ENCODE measurements at places on chromosomes 3 and 15.

GRCh38 chr15:89998141-89998661, 2.9 kb upstream of the ZNF710 start:
- DNase-seq: no peak

DNA sequence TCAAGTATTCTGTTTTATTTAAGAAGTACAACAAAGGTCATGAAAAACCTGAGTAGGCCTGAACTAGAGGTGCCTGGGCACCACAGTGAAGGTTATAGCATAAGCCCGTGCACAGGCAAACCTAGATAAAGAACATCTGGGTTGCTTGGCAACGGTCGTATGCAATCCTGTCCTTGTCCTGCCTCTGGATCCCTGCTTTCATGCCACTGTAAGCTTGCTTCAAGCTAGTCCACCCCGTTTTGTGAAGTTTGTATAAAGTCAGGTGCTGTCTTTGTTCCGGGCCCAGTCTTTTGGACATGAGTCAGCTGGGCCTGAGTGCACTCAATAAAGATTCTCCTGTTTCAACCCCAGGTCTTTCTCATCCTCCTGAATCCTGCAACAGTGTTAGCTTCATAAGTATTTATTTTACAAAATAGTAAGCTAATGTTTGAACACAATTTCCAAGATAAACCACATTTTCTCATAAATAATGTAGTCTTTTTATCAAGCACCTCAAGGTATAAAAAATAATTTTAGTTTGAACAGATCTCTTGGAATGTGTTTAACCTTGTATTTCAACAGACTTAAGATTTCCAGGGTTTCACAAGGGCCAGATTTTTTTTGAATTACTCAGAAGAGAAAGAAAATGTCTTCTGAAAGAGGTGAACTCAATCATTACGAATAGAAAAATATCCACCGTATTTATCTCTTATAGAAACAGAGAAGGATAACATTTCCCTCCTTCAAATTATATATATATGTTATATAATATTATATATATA, 14.3 kb upstream of the SLC9C1 start:
- peak; percentile 10 for DNase-seq

DNA sequence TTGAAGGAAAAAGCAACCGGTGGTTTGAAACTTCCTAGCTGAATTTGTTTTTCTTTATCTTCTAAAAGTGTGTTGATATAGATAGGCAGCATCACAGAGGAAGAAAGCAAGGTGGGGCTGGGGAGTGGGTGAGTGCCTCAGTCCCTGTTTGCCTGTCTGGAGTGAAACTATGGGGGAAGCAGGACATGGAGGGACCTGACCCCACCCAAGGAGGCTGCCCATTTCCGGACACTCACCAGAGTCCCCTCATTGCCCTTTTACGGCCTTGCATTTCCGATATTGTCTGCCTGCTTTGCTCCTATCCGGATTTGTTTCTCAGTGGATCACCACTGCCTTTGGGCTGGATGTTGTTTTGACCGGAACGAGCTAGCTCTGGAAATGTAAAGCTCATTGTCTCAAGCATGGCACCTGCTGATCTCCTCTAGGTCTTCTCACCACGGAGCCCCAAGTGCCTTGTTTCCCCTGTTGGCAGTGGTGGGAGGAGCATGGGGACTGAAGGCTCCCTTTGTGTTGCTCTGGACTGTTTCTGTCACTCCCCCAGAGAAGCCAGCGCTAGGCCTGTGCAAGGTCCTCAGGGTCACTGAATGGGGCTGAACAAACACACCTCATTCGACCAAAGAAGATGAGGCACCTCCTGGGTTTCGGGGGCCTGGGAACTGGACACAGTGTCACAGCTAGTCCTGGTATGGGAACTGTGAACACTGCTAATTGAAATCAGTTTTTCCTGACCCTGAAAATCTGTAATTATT, 7.0 kb downstream of the CLDN11 start:
- no peak for DNase-seq

DNA sequence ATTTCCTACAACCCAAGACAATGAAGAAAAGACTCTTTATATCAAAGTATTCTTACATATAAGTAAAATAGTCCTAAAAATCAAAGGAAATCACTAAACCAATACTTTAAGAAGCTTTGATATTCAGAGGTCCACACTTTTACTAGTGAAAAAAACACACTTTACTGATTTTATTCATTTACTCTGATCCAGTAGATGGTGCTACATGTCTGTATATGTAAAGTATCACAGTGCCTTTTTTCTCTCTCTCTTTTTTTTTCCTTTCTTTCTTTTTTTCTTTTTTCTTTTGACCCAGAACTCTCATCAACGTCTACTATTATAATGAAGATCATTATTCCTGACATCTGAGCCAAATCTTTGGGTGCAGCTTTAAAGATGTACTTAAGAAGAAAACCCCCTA, 10.8 kb upstream of the CCDC39 start:
- no peak for DNase-seq

DNA sequence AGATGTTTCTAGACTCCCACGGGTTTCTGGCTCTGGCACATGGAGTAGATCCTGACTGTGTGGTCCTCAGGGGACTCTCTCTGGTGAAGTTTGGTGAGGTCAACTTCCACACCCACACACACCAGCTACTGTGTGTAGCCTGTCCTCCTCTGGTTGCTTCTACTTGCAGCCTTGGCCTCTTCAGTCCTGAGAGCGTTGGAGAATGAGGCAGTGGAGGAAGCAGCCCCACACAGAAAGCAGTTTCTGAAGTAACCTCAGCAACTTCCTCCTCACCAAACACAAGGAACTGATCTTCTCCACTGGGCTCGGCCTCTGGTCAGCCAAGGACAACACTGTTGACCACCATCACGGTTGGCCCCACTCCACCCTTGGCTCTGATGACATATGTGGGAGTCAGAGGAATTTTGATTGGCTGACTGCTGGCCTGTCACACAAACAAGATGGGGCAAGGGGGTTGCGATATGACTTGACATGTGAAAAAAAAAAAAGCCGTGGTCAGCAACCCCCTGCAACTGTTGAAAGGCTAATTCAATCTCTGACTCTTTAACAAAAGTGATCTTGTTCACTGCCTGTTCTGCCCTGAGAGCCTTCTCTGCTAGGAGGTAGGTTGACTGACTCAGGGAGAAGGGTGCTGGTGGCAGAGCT, 19.6 kb downstream of the CD86 start:
- no peak for DNase-seq

- DNase-seq: no peak
These were observed 578.9 kb downstream of the RBMS3 start for GRCh38 chr3:29859726-29860270.

GRCh38 chr3:184227481-184227935, 1.9 kb upstream of the VWA5B2 start:
- no peak for DNase-seq

GRCh38 chr3:60147249-60147950, 1097.6 kb upstream of the CFAP20DC start:
- DNase-seq: no peak

DNA sequence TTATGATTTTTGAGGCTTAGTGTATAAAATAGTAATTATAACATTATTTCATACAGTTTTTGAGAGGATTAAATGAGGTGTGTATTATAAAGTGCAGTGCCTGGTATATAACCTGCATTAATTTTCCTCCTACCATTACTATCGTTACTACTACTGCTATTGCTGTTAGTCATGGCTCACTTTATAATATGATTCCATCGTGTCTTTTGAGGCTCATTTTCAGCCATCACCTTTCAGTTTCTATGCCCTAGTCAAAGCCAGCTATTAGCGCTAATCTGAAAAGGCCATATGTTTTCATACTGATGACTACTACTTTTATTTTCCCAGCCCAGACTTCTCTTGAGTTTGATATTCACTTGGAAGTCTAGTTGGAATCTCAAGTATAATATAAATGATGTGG, 5.5 kb downstream of the MEF2A start:
- DNase-seq: no peak

GRCh38 chr15:76338486-76339304, 2.1 kb downstream of the ISL2 start:
- no peak for DNase-seq

- DNase-seq: no peak
These were observed 4.0 kb upstream of the DZIP1L start for GRCh38 chr3:138119423-138119766.

- peak; percentile 69 for DNase-seq
These were observed at the start of the genes LRRC49 and THAP10 for GRCh38 chr15:70892002-70892911. Gene LRRC49, plus strand, starts transcription at chr15:70892826. Its CDS starts 69 bp downstream, at chr15:70892895. Gene THAP10, minus strand, starts transcription at chr15:70892433. Its CDS starts 161 bp downstream, at chr15:70892272.

DNA sequence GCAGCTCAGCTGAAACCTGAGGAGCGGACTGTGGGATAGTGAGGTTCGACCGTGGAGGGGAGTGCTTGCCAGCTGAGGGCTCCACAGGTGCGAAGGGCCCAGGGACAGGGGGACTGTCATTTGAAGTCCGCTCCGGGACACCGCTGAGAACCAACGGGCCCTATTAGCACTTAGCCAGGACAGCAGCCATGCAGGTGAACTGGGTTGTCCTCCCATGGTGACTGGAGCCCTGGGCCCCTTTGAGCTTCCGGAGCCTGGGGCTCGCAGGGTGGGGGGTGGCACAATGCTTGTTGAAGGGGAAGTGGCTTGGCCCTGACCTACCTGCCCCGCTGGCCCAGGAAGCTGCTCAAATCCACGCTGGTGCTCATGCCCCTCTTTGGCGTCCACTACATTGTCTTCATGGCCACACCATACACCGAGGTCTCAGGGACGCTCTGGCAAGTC, 24.7 kb downstream of the PTH1R start:
- DNase-seq: no peak

DNA sequence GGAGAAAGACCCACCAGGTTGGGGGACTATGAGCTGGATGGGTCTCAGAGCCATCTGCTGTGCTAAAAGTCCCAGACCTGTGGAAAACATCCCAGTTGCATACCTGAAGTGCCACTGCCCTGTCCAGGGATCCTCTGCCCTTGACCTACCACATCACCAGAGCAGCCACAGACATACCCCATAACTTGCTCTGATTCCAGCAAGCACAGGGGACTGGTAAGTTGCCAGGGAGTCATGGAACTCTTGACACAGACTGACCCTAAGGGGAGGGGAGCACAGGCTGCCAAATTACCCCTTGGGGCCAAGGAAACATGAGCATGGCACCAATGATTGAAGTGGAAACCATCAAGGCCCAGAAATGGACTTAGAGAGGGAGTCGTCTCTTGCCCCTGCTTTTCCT, 1335.1 kb upstream of the ALCAM start:
- DNase-seq: no peak

DNA sequence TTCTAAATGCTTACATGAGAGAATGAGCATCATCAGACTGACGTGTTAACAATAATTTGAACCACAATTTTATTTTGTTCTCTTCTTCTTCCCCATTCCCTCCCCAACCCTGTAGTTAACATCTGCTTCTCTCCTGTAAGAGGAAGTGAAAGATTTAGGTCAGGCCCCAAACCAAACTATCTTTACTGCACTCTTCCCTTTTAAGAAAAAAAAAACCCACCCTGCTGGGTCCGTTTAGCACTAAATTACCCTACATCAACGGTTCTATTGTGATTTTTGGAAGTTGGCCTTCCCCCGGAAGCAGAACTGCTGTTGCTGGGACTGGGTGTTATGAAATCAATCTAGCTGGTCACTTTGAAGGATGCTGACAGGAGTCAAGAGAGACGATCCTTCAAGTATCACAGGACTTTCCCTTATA, 49.4 kb downstream of the NFKBIZ start:
- DNase-seq: no peak
